ENCODE measurements at places on chromosomes 13 and 19.

DNA sequence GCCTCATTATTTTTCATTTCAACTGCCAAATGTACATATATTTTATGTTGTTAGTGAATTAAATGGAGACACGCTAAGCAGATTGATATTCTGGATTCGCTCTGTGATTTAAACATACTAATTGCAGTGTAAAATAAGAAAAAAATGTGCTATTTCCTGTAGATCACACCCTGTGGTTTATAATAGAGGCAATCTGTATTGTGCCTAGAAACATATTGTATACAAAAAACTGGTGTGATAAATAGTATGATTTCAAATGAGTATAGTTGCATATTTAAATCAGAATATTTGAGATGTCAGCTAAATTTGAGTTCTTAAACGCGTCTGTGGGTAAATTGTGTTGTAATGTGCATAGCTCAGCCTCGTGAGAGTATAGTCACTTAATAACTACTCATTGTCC is 643.9 kb downstream of the TBC1D4 start:
- peak; percentile 5 for DNase-seq

GRCh38 chr13:28056426-28056825 is 44.0 kb downstream of the FLT3 start:
- no peak for DNase-seq

GRCh38 chr13:46698910-46699460 is 98.0 kb downstream of the ESD start:
- no peak for DNase-seq

GRCh38 chr13:24085662-24086061 is 74.9 kb upstream of the SPATA13 start:
- DNase-seq, result no peak

GRCh38 chr19:50488389-50489194 is 11.9 kb upstream of the GARIN5A start:
- DNase-seq, result no peak

DNA sequence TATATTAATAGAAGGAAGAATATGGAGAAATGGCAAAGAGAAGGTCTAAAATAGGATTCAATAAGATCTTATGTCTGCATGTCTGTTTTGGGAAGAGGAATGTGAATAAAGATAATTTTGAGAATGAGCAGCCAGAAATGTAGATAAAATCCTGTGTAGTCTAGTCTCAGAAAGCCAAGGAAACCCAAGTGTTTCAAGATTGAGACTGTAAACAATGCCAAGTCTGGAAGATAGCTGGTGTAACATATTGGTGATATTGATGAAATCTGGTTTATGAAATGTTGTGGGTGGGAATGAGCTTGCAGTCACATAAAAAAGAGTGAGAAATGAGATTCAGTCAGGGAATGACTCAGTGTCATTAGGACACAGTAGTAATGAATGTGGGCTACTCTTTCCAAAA is 1180.3 kb upstream of the PCDH20 start:
- no peak for DNase-seq

DNA sequence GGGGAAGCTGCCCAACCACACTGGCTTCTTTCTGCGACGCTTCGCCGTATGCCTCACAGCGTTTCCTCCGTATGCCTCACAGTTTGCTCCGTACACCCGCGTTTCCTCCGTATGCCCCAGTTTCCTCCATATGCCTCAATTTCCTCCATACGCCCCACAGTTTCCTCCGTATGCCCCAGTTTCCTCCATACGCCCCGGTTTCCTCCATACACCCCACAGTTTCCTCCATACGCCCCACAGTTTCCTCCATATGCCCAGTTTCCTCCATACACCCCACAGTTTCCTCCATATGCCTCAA is 22.6 kb downstream of the GAS6 start:
- DNase-seq, result no peak

- DNase-seq, result no peak
These were observed 48.4 kb upstream of the KCTD15 start for GRCh38 chr19:33748231-33748630.

GRCh38 chr13:60969656-60970055 is 446.0 kb downstream of the PCDH20 start:
- DNase-seq, result no peak

DNA sequence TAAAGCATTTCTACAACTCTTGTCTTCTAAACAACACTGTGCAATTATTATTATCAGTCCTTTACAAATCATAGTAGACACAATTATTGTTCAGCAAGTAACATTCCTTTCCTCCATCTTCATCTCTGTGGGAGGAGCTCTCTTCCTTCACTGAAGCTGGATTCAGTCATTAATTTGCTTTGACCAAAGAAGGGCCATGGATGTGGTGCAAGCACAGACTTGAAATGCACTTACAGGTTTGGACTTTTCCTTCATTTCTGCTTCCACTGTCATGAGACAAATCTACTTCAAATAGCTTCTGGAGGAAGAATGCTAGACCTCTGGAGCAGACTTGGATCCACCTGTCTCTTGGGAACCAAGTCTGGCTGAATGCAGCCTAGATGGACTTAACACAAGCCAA is 336.6 kb upstream of the SLITRK6 start:
- no peak for DNase-seq

GRCh38 chr19:33264881-33265445 is 37.4 kb downstream of the CEBPA start:
- DNase-seq, result no peak

DNA sequence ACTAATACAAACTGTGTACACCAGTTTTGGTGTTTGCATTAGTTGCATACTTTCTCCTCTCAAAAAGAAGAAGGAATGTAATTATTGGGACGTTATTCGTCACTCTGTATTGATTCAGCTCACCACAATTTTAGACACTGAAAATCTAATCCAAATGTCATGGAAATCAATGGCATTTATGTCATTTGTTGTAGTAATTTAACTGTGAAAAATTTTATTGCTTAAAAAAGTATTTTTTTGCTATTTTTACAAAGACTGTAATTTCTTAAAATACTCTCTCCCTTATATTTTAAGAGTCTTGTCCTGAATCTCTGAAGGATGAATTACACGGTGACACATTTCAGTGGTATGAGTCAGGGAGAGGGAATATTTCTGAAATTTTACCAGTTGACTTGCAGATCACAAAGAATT is 2117.6 kb downstream of the PCDH9 start:
- DNase-seq, result no peak

GRCh38 chr19:48308631-48309586 is 16.4 kb upstream of the EMP3 start:
- DNase-seq, result no peak

DNA sequence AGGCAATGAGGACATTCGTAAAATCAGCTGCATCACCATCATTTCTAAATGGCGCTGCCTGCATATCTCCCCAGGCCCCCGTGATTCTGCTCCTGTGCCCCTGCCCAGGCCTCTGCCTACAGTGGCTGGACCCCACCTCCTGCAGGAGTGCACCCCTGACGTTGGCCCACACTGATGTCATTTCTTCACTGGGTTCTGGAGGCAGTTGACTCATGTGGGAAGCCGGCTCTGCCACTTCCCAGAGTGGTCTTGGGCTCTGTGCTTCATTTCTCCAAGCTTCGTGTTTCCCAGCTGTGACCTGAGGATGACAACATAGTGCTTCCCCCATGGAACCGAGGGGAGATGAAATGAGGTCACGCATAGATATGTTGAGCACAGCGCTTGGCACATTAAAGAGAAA is 19.9 kb downstream of the CCNE1 start:
- DNase-seq, result no peak

GRCh38 chr19:49553451-49554271 is 25.9 kb downstream of the RCN3 start:
- DNase-seq, result no peak

DNA sequence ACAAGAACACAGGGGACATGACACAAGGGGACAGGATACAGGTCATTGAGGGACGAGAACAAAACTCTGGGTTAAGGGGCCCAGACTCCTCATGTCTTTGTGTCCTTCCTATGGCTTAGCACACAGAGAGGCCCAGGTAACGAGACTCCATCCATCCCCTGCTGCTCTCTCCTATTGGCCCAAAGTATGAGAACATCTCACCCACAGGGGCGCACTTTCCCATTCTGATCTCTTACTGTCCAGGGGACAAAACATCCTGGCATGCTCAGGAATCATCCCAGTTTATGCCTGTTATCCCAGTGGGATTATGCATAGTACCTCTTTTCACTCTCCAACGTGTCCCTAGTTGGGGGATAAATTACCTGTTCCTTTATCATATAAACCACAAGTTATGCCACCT is 19.2 kb downstream of the C13orf42 start:
- DNase-seq, result no peak

DNA sequence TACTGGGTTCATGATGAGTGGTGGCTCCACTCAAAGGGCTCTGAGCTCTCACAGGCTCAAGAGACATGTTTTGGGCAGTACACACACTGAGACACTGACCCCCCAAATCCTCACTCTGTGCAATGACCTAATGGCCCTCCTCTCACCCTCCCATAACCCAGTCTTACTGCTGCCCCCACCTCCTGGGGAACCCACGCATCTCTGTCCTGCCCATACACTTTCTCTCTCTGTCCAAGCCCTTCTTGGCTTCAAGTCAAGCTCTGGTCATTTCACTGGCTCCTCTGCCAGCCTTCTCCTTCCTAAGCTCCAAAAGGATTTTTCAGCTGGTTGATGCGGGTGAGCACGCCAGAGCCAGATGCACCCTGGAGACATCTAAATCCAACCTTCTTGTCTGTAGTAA is 187.9 kb upstream of the TSHZ3 start:
- no peak for DNase-seq

GRCh38 chr19:7304200-7304599 is 10.0 kb upstream of the INSR start:
- no peak for DNase-seq

DNA sequence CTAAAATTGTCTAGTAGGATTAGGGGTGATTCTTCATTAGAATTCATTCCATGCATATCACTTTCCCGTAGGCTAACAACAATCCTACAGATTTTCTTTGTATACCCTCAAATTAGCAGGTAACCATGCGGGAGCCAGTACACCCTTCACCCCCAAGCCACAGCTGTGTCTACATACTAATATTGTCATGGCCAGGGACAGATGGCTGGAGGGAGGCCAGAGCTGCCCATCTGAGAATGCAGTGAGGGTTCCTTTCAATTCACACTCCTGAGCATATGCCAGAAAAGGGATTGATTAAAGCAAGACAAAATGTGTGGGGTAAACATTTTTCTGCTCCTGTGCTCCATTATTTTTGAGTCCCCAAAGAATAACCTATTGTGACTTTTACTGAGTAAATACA is 68.9 kb downstream of the FREM2 start:
- no peak for DNase-seq

GRCh38 chr13:113171250-113172125 is 13.0 kb downstream of the PROZ start:
- no peak for DNase-seq

DNA sequence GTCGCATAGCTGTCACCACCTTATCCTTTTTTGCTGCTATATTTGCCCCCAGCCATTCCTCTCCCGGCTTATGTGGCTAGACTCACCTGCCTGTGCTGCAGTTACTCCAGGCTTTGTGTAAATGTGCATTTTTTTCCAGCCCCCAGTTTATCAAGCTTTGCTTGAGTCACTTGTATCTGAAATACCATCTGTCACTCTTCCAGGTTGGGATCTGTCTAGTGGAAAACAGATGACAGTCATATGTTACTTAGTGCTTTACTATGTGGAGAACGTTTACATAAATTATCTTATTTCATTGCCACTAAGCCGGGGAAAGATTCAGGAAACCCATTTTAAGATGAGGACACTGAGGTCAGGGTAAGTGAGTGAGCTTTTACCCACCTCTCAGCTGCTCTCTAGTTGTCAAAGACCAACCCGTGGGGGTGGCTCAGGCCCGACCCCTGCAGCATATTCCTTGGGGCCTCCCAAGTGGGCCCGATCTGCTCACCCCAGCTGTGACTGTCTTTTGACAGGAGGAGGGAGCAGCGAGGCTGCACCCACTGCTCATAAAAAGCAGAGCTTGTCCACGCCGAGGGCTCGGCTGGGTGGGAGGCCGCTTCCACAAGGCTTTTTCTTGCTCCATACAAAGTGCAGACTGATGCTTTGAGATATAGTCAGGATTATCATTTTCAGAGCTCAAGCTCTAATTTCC is 7.2 kb downstream of the GJB2 start:
- no peak for DNase-seq

- DNase-seq, result no peak
These were observed 12.1 kb upstream of the IGFL1 start for GRCh38 chr19:46217476-46217875.

DNA sequence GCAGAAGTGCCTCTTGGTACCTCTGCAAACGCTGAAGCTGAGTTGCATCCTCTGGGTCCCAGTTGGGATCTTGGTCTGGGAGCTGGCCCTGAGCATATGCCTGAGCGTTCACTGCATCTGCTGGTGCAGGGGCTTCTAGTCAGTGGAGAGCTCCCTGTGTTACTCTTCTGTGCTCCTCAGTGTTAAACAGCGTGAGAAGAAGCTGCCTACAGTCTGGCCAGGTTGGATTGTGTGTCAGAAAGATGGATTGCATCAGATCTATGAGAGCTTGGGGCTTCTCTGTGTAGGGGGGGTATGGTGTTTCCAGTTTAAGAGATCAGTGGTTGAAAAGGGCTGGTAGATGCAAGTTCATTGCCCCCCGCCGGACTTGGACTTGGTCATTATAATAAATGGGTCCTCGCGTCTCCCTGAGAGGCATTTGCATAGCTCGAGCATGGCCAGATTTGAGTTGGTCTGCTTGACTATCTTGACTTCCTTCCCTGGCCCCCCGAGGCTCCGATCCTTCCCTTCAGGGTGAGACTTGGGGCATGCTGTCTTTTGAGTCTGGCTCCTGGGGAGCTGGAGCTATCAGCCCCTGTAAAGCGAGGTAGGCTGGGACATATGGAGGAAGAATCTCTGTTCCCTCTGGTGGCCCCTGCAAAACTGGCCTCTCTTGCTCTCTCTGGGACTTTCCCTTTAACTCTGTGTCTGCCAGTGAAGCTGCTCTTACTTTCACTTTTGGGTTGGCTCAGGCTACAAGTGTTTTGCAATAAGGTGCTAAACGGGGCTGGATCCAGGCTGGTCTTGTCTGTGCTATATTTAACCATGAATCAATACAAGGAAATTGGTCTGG is 52.9 kb downstream of the OR10H4 start:
- DNase-seq, result peak; percentile 61

- no peak for DNase-seq
These were observed 3.4 kb downstream of the TBXA2R start for GRCh38 chr19:3603121-3603811.

Measured in CD4-positive, alpha-beta T cell treated with Interleukin-21 for 1 hour (primary cell).